Activated CD4-positive, alpha-beta T cell treated with anti-CD3 and anti-CD28 coated beads for 36 hours (primary cell): ENCODE measurements at places on chromosomes 7 and 10. TPM values are rescaled to one million over a fixed set of nuclear protein-coding genes. Genes with fewer than 3 reads are reported as not detected.

GRCh38 chr10:130175074-130175473, 38.9 kb downstream of the GLRX3 start:
- peak; percentile 57 for DNase-seq
- H3K36me3 ChIP-seq = peaks cover 43% of the 10 kb centered on the region
- peak overlapping the region; percentile 63 for H3K27ac ChIP-seq
- peaks cover 38% of the 10 kb centered on the region for H3K4me1 ChIP-seq

The PDZD7 gene
- total RNA-seq = 0.32 TPM

DNA sequence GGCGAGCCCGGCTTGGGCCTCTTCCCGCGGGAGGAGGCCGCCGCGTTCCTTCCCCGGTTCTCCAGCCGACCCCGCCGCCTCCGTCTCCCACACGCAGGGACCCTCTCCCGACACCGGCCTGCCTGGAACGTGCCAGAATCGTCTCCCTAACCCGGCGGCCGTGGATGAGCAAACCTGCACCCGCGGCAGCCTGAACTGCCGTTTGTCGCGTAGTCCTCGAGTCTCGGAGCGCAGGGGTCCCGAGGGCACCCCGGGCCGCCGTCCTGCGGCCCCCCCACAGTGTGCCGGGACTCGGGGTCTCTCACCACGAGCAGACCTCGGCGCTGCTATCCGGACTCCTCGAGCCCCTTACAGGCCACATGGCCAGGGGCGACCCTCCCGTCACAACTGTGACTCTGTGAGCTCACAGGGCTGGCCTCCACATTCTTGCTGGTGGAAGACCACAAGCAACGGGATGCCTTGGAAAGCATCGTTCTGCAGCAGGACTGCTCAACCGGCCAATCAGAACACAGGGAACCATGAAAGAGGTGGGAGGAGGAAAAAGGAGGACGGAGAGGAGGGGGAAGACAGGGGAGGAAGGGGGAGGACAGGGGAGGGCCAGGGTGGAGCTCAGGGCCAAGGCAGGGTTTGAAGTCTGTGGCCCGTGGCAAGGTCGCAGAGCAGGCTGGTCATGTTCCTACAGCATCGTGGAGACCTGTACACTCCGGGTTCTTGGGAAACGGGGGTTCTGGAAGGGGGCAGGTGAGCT, 276.9 kb downstream of the DNAJB6 start:
- H3K27me3 ChIP-seq = no peaks in the 10 kb centered on the region
- H3K27ac ChIP-seq = no peak overlapping the region
- no peak for DNase-seq

- H3K27ac ChIP-seq = no peak overlapping the region
- no peak overlapping the region for H3K4me3 ChIP-seq
- H3K36me3 ChIP-seq = no peaks in the 10 kb centered on the region
- no peaks in the 10 kb centered on the region for H3K27me3 ChIP-seq
Observed at GRCh38 chr10:114256008-114256765, 17.1 kb downstream of the VWA2 start.

The EPHA1 gene
- total RNA-seq = 2.8 TPM

The TDRD1 gene
- 0.25 TPM for total RNA-seq

- H3K4me3 ChIP-seq = no peak overlapping the region
- no peaks in the 10 kb centered on the region for H3K27me3 ChIP-seq
- peaks cover 14% of the 10 kb centered on the region for H3K4me1 ChIP-seq
- H3K36me3 ChIP-seq = no peaks in the 10 kb centered on the region
- peak; percentile 69 for DNase-seq
Observed at GRCh38 chr7:36473454-36474282, 84.0 kb downstream of the ANLN start.

GRCh38 chr7:48611993-48612392, 312.4 kb upstream of the CDC14C start:
- no peak overlapping the region for H3K27ac ChIP-seq
- H3K36me3 ChIP-seq = no peaks in the 10 kb centered on the region
- no peaks in the 10 kb centered on the region for H3K27me3 ChIP-seq
- DNase-seq = no peak
- no peak overlapping the region for H3K4me3 ChIP-seq

The SEMA3A gene
- total RNA-seq = 1.6 TPM

- H3K27ac ChIP-seq = no peak overlapping the region
- no peaks in the 10 kb centered on the region for H3K27me3 ChIP-seq
- no peak for DNase-seq
- no peaks in the 10 kb centered on the region for H3K4me1 ChIP-seq
- peaks cover 3% of the 10 kb centered on the region for H3K36me3 ChIP-seq
Observed at GRCh38 chr7:45080958-45081669, 7.7 kb downstream of the NACAD start.

DNA sequence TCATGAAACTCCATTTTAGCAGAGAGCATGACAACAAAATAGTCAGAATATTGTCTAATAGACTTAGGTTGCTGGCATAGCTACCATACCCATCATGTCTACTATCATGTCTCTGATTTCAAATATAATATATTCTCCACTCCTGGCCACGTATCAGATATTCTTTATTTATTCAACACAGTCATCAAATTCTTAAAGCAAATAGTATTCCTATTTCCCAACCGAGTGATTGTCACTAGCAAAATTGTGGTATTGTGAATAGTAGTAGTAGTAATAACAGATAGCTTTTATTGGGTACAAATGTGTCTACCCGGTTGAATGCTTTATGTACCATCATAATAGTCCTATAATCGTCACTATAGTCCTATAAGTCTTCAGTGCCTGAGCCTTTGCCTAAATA, 918.6 kb downstream of the KCNMA1 start:
- H3K4me3 ChIP-seq = no peak overlapping the region
- H3K4me1 ChIP-seq = no peaks in the 10 kb centered on the region
- no peaks in the 10 kb centered on the region for H3K27me3 ChIP-seq
- H3K36me3 ChIP-seq = no peaks in the 10 kb centered on the region
- no peak for DNase-seq

The KLF14 gene
- not detected for total RNA-seq

GRCh38 chr10:28316696-28317095, 13.8 kb upstream of the MPP7 start:
- no peak for DNase-seq
- peaks cover 8% of the 10 kb centered on the region for H3K36me3 ChIP-seq
- no peaks in the 10 kb centered on the region for H3K27me3 ChIP-seq
- peaks cover 10% of the 10 kb centered on the region for H3K4me1 ChIP-seq

DNA sequence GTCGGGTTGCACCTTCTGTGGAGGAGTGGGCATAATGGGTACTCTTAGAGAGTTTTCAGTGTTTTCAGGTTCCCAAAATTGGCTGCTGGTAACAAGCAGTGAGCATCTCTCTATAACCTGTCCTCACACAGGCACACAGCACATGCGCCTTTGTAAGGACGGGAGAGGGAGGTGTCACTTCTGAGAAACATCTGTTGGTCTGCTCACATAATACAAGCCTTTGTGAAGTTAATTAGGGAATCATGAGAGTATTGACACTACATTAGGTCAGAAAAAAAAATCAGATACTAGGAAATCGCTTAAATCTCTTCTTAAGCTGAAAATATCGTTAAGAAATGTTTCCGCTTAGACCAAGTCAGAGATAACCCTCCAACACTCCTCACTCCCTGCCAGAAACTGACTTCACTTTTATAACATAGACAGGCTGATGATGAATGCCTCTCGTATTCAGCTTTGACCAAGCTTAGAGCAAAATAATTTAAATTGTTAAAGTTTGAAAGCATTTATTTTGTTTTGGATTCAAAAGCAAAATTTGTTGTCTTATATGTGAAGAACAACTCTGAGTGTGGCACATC, 769.7 kb downstream of the TNS3 start:
- H3K4me3 ChIP-seq = no peak overlapping the region
- H3K4me1 ChIP-seq = no peaks in the 10 kb centered on the region
- H3K27ac ChIP-seq = no peak overlapping the region
- no peaks in the 10 kb centered on the region for H3K36me3 ChIP-seq
- no peaks in the 10 kb centered on the region for H3K27me3 ChIP-seq

The PLAU gene
- total RNA-seq = not detected

DNA sequence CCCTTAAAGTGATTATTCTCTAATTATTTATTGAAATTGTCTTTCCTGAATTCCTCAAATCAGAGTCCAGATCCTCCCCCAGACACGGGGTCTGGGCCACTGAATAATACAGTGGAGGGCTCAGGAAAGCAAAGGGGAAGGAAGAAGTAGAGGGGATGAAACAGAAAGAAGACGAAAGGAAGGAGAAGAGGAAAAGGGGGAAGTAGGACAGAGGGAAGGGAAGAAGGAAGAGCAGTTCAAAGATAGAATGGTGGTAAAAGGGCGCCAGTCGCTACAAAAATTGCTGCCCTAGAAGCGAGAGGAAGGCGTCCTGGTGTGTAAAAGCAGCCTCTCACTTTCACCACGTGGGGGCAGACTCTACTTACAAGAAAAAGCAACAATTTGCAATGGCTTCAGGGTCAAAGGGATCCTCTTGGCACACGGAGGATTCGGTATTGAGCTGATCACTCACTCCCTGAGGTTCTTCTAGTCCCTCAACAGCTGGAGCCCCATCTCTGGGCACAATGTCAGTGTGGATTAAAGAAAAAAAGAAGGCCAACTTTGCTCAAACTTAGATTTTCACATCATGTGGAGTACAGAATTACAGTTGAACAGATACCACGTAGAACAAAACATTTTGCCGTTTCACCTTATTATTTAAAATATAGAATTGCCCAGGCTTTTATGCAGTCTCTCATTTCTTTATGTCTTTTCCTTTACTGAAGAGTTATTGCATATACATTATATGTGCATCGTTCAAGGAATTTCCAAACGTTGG, 31.4 kb upstream of the NPVF start:
- peaks cover 29% of the 10 kb centered on the region for H3K4me1 ChIP-seq
- no peak overlapping the region for H3K27ac ChIP-seq
- no peak overlapping the region for H3K4me3 ChIP-seq
- H3K36me3 ChIP-seq = no peaks in the 10 kb centered on the region
- DNase-seq = peak; percentile 81
- peaks cover 3% of the 10 kb centered on the region for H3K27me3 ChIP-seq

GRCh38 chr7:28104811-28105210, 75.8 kb downstream of the JAZF1 start:
- peaks cover 9% of the 10 kb centered on the region for H3K4me1 ChIP-seq

The ACSM6 gene
- not detected for total RNA-seq

- peaks cover 2% of the 10 kb centered on the region for H3K27me3 ChIP-seq
- DNase-seq = no peak
- H3K4me1 ChIP-seq = peaks cover 28% of the 10 kb centered on the region
- H3K36me3 ChIP-seq = no peaks in the 10 kb centered on the region
Observed at GRCh38 chr7:110977127-110977737, 113.7 kb upstream of the LRRN3 start.

DNA sequence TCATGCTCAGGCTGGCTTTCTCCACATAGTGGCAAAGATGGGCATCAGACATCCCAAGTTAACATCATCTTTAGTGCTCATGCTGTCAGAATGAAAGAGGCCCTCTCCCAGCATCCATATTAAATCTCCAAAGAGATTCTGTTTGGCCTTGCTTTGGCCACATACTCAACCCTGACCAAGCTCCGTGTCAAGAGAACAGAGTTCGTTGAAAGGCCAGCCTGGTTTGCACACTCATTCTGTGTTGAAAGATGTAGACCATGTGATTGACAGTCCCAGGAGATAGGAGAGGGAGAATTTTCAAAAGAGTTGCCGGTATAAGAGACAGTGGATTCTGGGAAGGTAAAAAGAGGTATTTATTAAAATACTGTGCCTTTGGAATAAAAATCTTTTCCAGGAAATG, 19.7 kb downstream of the MET start:
- no peak overlapping the region for H3K27ac ChIP-seq
- peaks cover 2% of the 10 kb centered on the region for H3K4me1 ChIP-seq
- no peak for DNase-seq
- H3K36me3 ChIP-seq = no peaks in the 10 kb centered on the region
- peaks cover 7% of the 10 kb centered on the region for H3K27me3 ChIP-seq

GRCh38 chr7:22157552-22157951, 199.4 kb downstream of the RAPGEF5 start:
- H3K27me3 ChIP-seq = peaks cover 4% of the 10 kb centered on the region
- DNase-seq = no peak

- DNase-seq = no peak
- no peak overlapping the region for H3K27ac ChIP-seq
- H3K36me3 ChIP-seq = no peaks in the 10 kb centered on the region
Observed at GRCh38 chr7:72446591-72447462, 34.7 kb upstream of the CALN1 start.

GRCh38 chr7:151621961-151622360, 102.3 kb upstream of the RHEB start:
- H3K4me3 ChIP-seq = no peak overlapping the region
- peaks cover 15% of the 10 kb centered on the region for H3K4me1 ChIP-seq
- no peaks in the 10 kb centered on the region for H3K27me3 ChIP-seq
- H3K36me3 ChIP-seq = peaks cover 6% of the 10 kb centered on the region
- H3K27ac ChIP-seq = no peak overlapping the region

DNA sequence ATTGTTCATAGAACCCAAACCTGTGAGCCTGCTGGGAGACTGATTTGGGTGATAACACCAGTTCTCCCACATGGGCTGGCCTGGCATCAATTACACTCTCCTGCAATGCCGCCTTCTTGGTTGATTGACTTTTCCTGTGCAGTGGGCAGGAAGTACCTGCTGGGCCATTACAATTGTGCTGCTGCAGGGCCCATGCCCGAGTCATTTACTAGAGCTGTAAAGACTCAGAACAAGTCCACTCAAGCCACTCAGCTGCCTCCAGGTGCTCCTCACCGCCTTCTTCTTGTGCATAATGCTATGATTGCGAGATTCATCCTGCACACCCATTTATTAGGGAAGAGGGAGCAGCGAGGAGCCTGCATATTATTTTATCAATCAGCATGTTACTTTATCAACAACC, 264.0 kb downstream of the TCERG1L start:
- no peaks in the 10 kb centered on the region for H3K36me3 ChIP-seq
- H3K27me3 ChIP-seq = peaks cover 3% of the 10 kb centered on the region
- H3K27ac ChIP-seq = no peak overlapping the region
- H3K4me1 ChIP-seq = no peaks in the 10 kb centered on the region

The ACTL6B gene
- total RNA-seq = not detected

The NXPH1 gene
- total RNA-seq = not detected

DNA sequence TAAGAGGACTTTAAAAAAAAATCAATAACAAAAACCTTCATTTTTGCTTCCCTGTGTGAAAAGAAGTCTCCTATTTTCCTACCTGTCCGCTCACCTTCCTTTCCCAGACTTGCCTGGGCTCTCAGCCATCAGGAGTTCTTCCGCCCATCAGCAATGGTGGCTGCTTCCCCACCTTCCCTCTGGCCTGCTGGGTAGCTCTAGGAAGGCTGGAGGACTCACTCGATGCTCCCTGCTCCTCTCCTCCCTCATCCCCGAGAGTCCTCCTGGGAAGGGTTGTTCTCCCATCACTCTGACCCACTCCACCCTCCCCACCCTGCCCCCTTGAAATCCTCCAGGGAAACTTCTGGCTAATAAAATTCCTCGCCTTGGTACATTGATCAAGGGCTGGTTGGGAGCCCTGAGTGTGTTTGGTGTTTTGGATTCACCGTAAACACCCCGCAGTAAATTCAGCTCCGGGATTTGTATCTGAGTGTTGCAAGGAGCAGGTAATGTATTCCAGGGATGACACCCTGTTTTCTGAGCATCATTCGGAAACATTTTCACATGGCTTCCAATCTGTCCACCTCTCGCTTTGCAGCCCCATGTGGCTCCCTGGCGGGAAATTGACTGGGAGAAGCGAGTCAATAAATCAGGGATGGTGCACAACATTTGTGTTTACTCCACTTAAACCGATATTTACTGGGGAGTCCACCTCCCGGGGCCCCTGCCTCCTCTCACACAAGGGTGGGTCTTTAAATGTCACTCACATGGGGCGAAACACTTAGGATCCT, 126.4 kb upstream of the SDK1 start:
- H3K36me3 ChIP-seq = no peaks in the 10 kb centered on the region
- H3K4me1 ChIP-seq = no peaks in the 10 kb centered on the region
- H3K27ac ChIP-seq = no peak overlapping the region
